NB4 (cell line): ENCODE measurements at places on chromosomes 3 and 15.
A peak's percentile ranks its signal among the peaks of the same experiment; 100 is the strongest.

DNA sequence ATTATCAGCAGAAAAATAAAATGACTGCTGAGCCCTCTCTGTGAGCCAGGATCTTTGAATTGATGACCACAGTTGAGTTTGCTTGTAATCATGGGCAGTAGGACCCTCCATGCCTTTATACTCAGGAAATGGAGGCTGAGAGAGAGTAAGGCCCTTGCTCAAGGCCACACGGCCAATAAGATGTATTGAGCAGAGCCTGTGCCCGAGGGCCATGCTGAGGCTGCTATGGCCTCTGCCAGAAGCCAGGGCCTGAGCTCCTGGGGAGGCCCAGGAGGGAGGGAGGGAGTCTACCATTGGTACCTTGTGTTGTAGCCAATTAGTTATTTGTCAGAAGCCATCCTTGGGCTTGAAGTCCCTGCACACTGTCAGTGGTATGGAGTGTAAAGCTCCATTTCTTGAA is 151.4 kb downstream of the DNAJB8 start:
- no peak for DNase-seq

- peak; percentile 71 for DNase-seq
These were observed 7.7 kb downstream of the ITPKA start for GRCh38 chr15:41501191-41501917.

DNA sequence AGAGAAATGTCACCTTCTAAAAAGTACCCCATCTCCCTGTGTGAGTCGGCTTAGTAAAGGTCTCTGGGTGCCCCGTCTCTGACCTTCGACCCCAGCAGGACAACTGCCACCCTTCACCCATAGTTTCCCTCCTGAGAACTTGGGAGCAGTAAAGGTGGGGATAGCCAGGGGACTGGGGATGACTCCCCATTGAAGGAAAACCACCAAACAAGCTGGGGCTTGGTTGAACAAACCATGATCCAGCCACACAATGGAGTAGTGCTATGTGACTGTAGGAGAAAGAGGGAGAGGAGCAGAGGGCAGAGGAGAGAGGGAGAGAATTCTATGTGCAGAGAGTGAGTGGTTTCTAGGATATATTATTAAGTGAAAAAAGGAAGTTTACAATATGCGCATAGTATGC is 33.7 kb downstream of the IDH3A start:
- no peak for DNase-seq

DNA sequence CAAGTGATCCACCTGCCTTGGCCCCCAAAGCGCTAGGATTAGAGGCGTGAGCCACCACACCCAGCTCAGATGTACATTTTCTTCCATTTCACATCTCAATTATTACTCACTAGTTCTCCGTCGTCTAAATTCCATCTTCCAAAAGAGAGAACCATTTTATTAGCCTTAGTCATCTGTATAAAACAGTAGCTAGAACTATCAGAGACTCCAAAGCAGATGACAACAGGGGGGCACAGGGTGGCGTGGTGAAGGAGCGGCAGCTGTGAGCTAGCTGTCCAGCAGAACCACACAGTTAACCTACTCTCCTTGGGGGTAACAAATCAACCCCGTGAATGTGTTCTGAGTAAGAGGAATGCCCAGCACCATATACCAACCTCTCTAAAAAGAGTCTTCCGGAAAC is 7.1 kb downstream of the SLC25A20 start:
- no peak for DNase-seq

DNA sequence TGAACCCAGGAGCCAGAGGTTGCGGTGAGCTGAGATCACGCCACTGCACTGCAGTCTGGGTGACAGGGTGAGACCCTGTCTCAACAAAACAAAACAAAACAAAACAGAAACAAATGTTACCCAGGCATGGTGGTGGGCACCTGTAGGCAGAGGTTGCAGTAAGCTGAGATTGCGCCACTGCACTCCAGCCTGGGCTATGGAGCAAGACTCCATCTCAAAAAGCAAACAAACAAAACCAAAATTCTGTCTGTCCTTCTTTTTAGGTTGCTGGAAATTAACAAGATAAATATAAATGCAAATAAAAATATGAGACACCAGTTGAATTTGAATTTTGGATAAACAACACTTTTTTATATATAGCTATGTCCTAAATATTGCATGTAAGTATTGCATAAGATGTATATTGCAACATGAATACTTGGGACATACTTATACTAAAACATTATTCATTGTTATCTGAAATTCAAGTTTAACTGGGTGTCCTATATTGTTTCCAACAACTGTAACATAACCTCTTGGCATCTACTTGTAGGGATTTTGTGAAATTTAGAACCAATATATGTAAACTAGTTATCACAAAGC is 4.7 kb upstream of the CEP97 start:
- peak; percentile 25 for DNase-seq

DNA sequence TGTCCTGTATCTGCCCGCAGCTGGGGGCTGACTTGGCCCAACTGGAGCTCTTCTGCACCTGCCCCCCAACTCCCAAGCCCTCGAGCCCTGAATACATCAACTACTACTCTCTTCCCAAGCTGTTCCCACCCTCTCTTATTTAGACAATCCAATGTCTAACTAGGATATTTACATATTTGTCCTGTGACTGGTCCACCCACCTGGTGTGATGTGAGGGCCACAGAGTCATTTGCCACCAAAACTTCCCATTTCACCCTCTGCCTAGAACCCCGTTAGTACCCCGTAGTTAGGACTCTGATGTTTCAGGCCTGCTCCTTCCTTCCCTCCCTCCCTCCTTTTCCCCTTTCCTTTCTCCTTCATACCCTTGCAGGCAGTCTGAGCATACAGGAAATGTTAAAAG is 6.4 kb downstream of the CPLX3 start:
- no peak for DNase-seq

DNA sequence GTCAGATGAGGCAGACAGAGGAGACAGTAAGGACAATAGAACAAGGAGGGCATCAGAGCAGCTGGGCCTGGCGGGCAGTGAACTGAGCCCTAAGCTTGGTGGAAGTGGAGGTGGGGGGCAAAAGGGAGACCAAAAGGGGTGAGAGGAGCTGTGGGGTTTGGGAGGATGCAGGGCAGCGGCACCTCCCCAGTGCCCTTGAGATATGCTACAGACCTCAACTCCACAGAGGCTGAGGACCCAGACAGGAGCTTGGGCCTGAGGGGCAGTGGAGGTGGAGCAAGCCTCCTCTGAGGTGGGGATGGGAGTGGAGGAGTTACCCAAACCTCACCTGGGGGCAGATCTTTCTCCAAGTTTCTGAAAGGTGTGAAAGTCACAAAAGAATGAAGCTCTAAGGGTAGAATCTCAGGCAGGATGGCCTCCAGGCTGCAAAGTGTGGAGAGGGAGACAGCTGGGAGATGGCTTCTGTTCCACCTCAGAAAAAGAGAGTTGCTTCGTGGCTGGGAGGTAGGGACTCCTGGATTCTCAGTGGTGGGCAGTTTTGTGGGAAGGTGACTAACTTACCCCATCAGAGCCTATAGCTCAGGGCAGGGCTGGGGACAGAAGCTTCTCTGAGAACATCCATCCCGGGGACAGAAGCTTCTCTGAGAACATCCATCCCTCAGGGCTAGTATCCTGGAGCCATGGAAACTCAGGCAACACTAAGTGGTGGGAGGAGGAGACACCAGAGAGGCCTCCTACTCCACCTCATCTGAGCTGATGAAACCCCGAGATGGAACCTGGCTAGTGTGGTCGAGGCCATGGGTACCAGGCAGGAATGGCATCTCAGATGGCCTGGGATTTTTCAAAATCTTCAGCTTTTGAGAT is 2.3 kb upstream of the CLK3 start:
- DNase-seq, result no peak

DNA sequence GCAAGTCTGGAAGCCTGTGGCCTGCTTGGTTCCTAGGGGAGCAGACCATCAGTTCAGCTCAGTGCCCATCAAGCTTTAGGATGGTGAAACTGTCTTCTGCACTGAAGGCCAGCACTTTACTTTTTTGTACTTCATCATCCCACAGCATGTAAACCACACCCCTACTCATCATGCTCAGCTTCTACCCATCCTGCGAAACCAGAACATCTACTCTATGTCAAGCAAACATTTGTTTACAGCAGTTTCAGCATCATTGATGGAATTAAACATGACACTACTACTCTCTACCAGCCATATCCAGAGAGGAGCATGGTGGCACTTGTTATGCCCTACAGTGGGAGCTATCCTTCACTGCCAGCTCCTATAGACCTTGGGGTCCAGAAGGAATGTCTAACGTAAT is 306.6 kb downstream of the SOX2 start:
- no peak for DNase-seq

- no peak for DNase-seq
These were observed 241.4 kb downstream of the VPS13C start for GRCh38 chr15:61818801-61819200.

DNA sequence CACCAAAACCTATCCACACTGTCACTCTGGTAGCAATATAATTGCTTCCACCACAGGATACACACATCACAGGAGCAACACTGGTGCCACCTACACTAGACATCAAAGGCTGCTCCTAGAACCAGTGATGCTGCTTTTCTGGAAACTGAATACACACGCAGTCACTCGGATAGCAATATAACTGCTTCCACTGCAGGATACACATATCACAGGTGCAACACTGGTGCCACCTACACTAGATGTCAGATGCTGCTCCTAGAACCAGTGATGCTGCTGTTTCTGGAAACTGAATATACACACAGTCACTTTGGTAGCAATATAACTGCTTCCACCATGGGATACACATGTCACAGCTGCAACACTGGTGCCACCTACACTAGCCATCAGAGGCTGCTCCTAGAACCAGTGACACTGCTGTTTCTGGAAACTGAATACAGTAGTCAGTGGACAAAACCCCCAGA is 6.9 kb upstream of the TNFSF10 start:
- DNase-seq, result no peak

DNA sequence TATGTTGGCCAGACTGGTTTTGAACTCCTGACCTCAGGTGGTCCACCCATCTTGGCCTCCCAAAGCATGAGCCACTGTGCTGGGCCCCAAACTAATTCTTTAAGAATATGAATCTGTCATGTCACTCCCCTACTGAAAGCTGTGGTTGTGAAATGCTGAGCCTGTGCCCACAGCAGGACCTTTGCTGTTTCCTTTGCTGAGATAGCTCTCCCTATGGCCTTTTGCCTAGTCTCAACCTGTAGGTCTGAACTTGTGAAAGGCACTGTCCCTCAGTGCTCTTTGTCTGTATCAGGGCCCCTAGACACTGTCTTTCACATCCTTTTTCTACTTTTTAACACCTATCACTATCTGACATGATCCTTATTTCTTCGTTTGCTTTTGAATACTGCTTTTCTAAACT is 62.7 kb upstream of the CCR4 start:
- peak; percentile 42 for DNase-seq

- no peak for DNase-seq
These were observed 535.1 kb downstream of the NLGN1 start for GRCh38 chr3:173932624-173933023.

DNA sequence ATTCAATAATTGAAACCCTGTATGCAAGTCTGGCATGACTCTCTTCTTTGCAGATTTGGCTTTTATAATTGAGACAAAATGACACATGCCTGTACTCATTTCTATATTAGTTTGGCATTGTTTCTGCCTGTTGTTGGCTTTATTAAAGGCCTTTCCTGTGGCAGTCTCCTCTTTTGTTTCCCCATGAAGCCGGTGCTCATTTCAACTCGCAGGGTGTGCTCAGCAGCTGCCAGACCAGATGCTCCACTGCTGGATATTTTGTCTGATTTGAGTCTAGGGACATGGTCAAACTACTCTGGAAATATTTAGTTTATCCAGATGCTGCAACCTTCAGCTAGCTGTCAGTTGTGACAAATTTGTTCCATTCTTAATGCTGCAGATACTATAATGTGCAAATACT is 445.3 kb downstream of the NAALADL2 start:
- DNase-seq, result no peak

- no peak for DNase-seq
These were observed 7.6 kb downstream of the CPN2 start for GRCh38 chr3:194343561-194343893.

DNA sequence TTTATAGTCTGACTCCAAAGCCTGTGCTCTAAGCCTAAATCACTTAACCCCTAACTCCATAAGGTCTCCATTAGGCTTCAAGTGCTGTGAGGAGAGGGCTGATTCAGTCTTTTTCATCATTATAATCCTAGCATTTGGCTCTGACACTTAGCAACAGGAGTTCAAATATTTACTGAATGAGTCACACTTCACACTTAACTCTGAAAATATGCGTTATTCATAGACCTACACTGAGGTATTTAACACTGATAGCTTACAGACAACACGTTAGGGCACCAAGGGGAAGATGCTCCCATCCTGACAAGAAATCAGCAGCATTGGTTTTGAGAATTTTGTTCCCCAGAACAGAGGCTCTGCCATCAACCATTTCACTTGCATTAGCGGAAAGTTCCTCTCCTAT is 53.5 kb downstream of the MSL2 start:
- DNase-seq, result no peak

DNA sequence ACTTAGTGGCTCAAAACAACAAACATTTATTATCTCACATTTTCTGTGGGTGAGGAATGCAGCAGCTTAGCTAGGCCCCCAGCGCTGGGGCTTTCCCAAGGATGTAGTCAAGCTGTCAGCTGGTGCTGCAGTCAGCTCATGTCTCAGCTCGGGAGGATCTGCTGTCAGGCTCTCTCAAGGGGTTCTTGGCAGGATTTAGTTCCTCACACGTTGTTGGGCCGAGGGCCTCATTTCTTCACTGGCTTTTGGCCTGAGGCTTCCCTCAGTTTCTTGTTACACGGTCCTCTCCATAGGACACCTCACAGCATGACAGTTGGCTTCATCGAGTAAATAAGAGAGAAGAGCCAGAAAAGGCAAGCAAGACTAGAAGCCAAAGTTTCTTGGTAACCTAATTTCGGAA is 13.7 kb upstream of the U2SURP start:
- no peak for DNase-seq

GRCh38 chr3:103158183-103158582 is 723.4 kb downstream of the ZPLD1 start:
- DNase-seq, result no peak

DNA sequence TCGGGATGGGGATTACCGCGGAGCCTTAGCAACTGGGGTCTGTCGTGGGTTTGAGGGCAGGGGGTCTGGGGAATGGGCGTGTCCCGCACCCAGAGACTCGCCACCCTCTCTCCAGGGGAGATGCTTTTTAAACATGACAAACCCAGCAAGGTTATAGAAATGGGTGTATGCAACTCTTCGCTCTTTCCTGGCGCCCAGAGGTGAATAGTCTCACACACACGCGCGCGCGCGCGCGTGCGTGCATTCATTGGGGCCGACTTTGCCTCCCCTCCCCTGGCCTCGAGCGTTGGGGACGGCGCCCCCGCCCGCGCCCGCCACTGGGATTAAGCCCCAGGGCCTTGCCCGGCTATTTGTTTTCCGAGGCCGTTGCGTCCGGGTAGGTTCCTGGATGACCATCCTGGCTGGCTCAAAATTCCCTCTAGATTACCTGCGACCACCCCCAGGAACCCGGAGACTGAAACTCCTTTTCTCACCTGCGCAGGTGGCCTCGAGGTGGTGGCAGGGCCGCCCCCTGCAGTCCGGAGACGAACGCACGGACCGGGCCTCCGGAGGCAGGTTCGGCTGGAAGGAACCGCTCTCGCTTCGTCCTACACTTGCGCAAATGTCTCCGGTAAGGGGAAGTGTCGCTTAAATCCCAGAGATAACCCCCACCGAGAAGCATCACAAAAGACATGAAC is 777 bp downstream of the GPR160 start:
- DNase-seq, result peak; percentile 65
